Lung (tissue), 17 donors: ENCODE measurements at places on chromosomes 1 and 21. TPM values are rescaled to one million over a fixed set of nuclear protein-coding genes. Genes with fewer than 3 reads are reported as not detected.

- H3K27me3 ChIP-seq = no peaks in the 10 kb centered on the region
- peak; percentile 21 for DNase-seq
- H3K4me1 ChIP-seq = peaks cover 1% of the 10 kb centered on the region
- peak overlapping the region; percentile 52 for H3K27ac ChIP-seq
- no peaks in the 10 kb centered on the region for H3K36me3 ChIP-seq
Measured at GRCh38 chr1:8137481-8138244, 111.6 kb upstream of the ERRFI1 start.

DNA sequence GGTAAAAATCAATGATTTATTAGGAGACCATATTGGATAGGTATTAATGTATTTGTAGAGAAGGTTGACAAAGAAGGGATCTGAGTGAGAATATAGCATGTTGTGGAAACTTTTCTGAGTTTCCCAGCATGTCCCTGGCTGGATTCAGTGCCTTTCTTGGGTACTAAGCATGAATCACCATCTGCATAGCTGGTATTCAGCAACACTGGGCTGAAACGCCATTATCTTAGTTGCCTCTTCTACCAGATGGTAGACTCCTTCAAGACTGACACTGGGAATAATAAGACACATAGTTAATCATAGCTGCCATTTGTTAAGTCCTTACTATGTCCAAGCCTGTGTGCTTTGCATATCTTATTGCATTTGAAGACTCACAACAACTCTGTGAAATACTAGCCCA lies 45.5 kb downstream of the ATP5PF start:
- DNase-seq = no peak
- H3K27me3 ChIP-seq = no peaks in the 10 kb centered on the region

DNA sequence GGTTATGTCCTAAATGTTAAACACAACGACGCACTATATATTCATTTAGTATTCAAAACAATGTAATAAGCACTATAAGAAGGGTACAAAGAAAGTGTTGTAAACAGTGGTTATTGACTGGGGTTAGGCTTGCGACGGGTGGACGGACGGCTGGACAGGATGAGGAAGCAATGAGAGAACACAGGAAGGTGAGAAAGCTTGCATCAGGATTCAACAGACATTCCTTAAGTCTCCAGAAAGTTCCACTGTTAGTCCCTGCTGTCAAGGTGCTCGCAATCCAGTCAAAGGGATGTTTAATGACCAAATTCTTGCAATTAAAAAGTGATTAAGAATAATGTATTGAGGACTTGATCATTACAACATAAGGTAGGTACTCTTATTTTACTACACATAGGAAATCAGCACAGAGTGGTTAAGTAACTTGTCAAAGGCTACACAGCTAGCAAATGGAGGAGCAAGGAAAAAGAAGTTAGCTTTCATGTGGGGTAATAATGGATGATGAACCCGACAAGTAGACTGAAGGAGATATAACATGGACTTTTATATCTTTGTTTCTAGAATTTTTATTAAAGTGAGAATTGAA lies 994 bp upstream of the ACBD6 start:
- no peak overlapping the region for H3K4me3 ChIP-seq
- no peak for DNase-seq
- peaks cover 6% of the 10 kb centered on the region for H3K4me1 ChIP-seq
- H3K27ac ChIP-seq = peak overlapping the region; percentile 95

GRCh38 chr1:46181343-46182260 lies 5.3 kb upstream of the P3R3URF start:
- DNase-seq = no peak
- H3K4me3 ChIP-seq = no peak overlapping the region
- H3K36me3 ChIP-seq = peaks cover 3% of the 10 kb centered on the region

GRCh38 chr1:237910834-237911233 lies 20.1 kb upstream of the ZP4 start:
- no peaks in the 10 kb centered on the region for H3K36me3 ChIP-seq
- H3K27me3 ChIP-seq = no peaks in the 10 kb centered on the region
- H3K4me3 ChIP-seq = no peak overlapping the region
- no peak for DNase-seq
- no peaks in the 10 kb centered on the region for H3K4me1 ChIP-seq

AVPR1B gene
- not detected for total RNA-seq
